ENCODE measurements at places on chromosomes 2 and 18.

GRCh38 chr18:8257851-8258434 is 351.3 kb upstream of the RAB12 start:
- no peak for DNase-seq

- DNase-seq, result no peak
Observed at GRCh38 chr2:233060501-233060979, 398 bp downstream of the INPP5D start.

GRCh38 chr2:19728125-19728524 is 173.7 kb downstream of the TTC32 start:
- no peak for DNase-seq

DNA sequence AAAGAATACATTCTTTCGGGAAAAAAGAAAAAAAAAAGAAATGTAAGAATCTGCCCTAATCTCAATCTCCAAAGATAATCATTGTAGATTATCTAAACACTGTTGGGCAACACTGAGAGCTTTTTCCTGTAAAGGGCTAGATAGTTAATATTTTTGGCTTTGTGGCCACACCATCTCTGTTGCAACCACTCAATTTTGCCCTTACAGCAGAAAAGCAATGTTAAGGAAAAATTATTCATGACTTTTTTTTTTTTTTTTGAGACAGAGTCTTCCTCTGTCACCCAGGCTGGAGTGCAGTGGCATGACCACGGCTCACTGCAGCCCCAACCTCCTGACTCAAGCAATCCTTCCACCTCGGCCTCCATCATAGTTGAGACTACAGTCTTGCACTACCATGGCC is 17.3 kb upstream of the FZD5 start:
- DNase-seq, result no peak

DNA sequence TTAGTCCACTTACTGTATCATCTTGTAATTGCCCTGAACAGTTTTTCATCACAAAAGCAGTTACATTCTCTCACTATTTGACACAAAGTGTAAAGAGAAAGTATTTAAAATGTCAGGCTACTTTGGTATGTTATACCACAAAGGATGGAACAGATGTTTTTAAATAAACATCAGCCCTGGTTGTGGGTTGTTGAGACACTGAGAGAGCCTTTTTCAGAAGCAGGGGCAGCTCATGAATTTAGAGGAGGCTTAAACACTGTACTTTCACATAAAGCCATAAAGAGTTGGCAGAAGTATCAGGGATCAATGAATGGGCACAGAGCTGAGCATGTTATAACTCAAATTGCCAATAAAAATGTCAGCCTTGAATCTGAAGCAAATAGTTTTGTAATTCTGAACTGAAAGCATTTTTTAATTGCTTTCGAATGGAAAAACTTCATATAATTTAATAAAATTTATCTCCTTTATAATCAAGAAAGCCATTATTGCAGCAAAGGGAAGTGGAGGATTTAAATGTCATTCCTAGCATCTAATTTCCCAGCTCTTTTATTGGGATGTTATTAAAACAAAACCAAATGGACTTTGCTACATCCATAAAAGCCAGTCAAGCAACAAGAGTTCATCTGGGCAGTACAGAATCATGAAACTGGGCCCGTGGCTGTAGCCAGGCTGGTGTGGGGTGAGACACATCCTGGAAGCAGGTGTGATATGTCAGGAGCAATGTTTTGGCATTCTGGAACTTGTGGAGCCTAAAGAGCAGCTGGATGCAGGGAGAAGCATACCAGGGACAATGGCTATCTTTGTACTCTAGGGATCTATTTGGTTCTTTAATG is 95.1 kb upstream of the NT5C1B start:
- DNase-seq, result no peak

GRCh38 chr2:178422097-178422496 is 28.9 kb downstream of the PRKRA start:
- no peak for DNase-seq

DNA sequence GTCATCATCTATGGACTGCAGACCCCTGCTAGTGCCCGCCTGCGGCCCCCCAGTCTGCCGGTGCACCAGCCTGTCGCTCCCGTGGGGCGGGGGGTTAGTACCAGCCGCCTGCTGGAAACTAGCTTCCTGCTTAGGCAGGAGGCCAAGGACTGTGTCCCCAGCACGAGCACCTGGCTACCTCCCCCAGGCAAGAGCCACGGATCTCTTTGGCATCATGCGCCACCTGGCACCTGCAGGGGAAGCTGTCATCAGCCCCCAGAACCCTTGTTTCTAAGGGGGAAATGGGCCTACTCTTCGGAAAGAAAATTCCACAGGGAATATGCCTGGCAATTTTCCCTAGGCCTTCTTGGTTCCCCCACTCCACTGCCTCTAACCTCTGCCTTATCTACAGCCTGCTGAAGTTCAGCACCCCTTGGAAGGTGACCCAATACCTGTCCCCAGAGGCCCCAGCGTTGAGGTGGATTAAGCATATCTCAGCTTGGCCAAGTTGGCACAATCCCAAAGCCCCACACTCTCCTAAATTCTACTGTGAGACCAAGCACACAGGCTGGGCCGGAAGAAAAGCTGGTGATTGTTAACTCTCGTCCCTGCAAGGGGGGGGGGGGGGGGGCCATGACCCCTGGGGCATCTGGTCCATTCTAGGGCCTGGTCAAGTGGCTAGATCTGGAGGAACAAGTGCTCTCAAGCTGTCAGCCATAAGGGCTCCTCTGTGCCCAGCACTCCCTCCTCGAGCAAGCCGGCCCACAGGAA is 62.0 kb upstream of the POMC start:
- DNase-seq, result no peak

- DNase-seq, result no peak
Observed at GRCh38 chr2:182069908-182070307, 84.3 kb downstream of the PPP1R1C start.

- no peak for DNase-seq
Observed at GRCh38 chr2:36734304-36734703, 37.8 kb downstream of the VIT start.

- no peak for DNase-seq
Observed at GRCh38 chr18:66582211-66582610, 21.7 kb downstream of the CDH19 start.

DNA sequence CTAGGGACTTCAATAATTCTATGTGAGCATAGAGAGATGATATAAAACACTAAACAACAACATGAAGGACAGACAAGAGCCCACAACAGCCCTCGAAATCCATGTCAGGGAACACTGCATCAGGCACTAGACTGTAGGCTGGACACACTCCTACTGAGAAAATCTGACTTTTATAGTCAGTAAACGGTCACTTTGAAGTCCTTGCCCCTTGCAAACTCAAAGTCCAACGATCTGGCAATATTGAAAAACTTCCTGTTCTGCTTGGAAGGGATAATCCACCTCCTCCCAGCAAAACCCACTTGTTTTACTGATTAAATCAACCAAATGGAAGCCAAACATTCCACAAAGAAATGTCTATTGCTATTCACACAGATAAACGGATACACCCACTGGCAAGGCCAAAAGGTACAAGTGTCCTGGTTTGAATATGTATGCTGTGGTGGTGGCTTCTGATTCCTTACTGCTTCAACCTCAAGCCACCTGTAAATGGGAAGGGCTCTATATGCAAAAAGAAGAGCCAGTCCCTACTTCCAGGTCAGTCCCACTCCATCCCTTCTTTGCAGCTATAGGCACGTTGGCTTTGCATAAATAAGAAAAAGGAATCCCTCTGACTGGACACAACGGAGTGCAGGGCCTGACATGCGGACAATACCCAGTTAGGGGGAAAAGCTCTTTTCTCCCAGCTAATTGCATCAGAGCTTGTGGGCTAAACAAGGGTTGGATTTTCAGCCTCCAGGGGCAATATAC is 56.6 kb downstream of the STK39 start:
- DNase-seq, result no peak

- peak; percentile 64 for DNase-seq
Observed at GRCh38 chr2:20050104-20050645, 1.3 kb downstream of the LAPTM4A start.

GRCh38 chr2:86078774-86079545 is 26.7 kb downstream of the POLR1A start:
- DNase-seq, result no peak

DNA sequence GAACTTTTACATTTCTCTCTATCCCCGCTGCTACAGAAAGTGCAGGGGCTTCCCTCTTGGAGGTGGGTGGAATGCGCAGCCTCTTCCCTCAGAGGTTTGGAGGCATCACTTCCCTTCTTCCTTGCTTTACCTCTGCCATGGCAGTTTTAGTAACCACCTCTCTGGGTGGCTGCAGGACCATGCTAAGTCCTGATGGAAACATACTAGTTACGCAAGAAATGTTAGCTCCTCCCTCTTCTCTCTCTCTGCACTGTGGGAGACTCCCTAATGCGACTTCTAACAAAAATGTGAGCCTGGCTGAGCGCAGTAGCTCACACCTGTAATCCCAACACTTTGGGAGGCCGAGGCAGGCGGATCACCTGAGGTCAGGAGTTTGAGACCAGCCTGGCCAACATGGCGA is 116.8 kb upstream of the RAB6C start:
- DNase-seq, result no peak

DNA sequence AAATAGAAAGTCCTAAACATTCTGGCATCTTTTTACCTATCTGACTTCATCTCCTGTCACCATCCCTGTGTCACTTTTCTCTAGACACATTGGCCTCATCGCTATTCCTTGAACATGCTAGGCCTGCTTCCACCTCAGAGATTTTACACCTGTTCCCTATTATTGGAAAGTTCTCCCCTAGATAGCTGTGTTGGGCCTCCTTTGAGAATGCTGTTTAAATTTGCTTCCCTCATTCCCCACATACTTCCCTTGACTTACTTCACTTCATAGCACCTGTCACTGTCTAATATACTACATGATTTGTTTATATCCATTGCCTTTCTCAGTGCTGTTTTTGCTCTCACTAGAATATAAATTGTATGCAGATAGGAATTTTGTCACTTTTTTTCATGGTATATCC is 317.0 kb upstream of the GCFC2 start:
- DNase-seq, result no peak

GRCh38 chr2:150427298-150427697 is 60.2 kb downstream of the RND3 start:
- DNase-seq, result no peak

GRCh38 chr2:37718515-37719161 is 47.2 kb upstream of the CDC42EP3 start:
- DNase-seq, result no peak
